ENCODE measurements at places on chromosomes 4 and X.

GRCh38 chr4:66123190-66123589 is 452.9 kb upstream of the EPHA5 start:
- DNase-seq: no peak

GRCh38 chr4:70892086-70892769 is 9.9 kb upstream of the MOB1B start:
- DNase-seq: no peak

GRCh38 chr4:91147067-91147466 is 1019.9 kb downstream of the CCSER1 start:
- DNase-seq: no peak

- DNase-seq: no peak
These were observed 14.6 kb upstream of the DCTD start for GRCh38 chr4:182931691-182932345.

- DNase-seq: no peak
These were observed 12.0 kb upstream of the TRIM61 start for GRCh38 chr4:164989471-164989870.

DNA sequence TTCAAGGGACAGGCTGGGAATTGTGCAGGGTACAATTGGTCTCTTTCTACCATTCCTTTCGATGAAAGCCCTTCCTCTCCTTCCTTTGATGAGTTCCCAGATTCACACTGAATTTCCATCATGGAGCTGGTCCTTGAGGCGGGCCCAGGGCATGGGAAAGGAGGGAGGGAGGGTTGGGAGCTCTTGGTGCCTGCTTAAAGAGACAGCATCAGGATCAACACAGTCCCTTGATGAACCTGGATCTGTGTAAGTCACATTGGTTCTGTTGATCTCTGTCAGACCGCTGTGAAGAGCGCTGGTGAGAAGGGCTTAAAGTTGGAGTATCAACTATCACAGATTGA is 4.4 kb downstream of the PLP1 start:
- no peak for DNase-seq

- no peak for DNase-seq
These were observed 9.7 kb upstream of the MFAP3L start for GRCh38 chr4:170035845-170036244.

- DNase-seq: no peak
These were observed 161.0 kb upstream of the FGF13 start for GRCh38 chrX:138872537-138872936.

DNA sequence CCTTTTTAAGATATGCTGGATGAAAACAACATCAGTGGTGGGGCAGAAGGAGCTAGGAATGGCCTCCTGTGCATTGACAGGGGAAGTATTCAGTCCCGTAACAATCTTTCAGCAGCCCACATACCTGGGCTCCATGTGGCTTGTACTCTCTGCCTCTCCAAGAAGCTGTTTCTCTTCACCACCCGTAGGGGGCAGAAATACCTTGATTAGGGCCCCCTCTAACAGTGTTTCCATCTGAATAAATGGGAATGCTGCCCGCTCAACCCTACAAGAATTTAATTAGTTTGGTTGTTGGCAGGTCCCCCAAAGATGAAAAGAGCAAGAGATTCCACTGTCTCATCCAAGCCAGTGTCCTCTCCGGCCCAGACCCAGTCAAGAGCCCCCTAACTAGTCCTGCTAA is 155.2 kb downstream of the SMIM20 start:
- DNase-seq: no peak

GRCh38 chr4:47930971-47931804 is 16.8 kb upstream of the NFXL1 start:
- DNase-seq: no peak

DNA sequence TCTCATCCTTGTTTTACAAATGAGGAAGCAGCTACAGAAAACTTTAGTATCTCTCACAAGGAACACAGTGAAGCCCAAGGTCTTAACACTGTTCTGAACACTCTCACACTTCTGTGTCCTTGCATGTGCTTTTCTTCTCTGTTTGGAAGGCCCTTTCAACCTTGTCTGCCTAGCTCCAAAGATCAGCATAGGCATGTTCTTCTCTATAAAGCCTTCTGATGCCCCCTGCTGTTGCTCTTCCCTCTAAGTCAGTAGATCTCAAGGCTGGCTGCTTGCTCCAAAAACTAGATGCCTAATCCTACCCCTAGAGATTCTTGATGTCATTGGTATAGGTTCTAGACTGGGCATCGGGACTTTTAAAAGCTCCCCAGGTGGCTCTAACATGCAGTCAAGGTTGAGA is 5.9 kb downstream of the APOO start:
- DNase-seq: peak; percentile 65

GRCh38 chr4:78059524-78059889 is 2.4 kb downstream of the FRAS1 start:
- DNase-seq: peak; percentile 31

DNA sequence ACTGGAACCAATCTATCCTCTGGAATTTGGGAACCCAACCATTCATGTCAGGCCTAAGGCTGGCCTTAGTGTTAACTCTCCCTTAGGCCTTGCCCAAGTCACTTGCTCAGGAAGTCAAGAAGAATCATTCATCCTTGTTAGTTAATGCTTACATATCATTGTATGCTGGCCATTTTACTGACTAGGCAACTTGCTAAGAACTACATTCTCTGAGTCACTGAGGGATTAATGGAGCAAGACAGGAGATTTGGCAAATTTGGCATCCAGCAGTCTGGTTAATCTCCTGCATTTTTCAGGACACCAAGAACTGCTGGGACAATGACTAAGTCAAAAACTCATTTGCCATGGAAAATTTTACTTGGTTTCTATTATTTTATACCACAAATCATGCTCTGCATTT is 115.8 kb upstream of the DDIT4L start:
- DNase-seq: no peak

DNA sequence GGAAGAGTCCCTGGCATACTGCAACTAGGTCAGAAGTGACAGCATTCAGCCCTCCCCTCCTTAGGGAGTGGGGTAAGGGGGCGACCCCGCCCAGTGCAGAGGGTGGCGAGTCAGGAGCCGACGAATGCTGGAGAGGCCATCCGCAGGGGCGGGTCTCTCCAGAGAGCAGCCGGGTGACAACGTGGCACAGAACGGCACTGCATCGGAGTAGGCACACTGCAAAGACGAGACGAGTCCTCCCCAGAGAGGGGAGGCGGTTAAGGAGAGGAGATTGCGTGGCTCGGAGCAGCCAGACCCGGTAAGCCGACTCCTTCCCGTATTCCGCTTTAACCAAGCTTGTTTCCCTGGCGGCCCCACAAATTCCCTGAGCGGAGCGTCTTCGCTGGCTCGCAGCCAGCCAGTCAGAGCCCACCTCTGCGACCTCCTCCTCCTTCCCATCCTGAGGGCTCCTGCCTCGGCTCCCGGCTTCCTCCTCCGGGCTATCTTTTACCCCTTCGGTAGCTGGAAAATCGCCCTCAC is 54.9 kb downstream of the LINC00632 start:
- no peak for DNase-seq

GRCh38 chrX:13248867-13249486 is 70.9 kb downstream of the ATXN3L start:
- no peak for DNase-seq

- DNase-seq: no peak
These were observed 10.4 kb upstream of the G3BP2 start for GRCh38 chr4:75683482-75684155.

DNA sequence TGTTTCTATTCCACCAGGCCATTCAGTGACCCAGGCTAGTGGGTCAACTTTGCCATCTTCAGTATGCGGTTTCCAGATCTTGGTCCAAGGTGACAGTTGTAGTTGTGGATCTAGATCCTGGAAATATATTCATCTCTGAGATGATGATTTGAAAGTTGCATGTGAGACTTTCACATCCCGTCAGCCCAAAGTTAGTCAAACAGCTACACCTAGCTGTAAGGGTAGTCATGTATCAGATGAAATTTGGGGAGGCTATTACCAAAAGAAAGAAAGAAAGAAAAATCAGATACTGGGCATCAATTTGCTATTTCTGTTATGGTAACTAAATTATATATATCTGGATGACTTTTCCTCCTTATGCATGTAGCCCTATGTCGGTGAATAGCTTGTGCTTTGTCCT is 259.4 kb upstream of the ARX start:
- DNase-seq: no peak

- no peak for DNase-seq
These were observed 16.5 kb downstream of the ACSL4 start for GRCh38 chrX:109716431-109717028.
